ENCODE measurements at places on chromosomes 6 and 20. TPM values are rescaled to one million over a fixed set of nuclear protein-coding genes. Genes with fewer than 3 reads are reported as not detected.
A peak's percentile ranks its signal among the peaks of the same experiment; 100 is the strongest.

DNA sequence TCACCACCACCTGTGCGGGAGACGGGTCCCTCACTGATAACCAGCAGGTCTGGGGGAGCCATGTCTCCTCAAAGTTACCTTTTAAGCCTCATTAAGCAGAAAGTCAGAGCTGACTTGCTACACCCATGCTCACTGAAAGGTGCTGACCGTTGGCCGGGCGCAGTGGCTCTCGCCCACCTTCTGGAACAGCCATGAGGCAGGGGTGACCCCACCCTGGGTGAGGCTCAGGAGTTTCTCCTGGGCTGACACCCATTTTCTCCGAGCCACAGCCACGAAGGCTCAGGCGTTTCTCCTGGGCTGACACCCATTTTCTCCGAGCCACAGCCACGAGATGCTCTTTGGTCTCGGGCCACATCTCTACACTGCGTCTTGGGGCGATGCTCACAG, 10.2 kb downstream of the BHLHE23 start:
- DNase-seq: no peak

Gene GRM1
- 0.14 TPM for total RNA-seq

DNA sequence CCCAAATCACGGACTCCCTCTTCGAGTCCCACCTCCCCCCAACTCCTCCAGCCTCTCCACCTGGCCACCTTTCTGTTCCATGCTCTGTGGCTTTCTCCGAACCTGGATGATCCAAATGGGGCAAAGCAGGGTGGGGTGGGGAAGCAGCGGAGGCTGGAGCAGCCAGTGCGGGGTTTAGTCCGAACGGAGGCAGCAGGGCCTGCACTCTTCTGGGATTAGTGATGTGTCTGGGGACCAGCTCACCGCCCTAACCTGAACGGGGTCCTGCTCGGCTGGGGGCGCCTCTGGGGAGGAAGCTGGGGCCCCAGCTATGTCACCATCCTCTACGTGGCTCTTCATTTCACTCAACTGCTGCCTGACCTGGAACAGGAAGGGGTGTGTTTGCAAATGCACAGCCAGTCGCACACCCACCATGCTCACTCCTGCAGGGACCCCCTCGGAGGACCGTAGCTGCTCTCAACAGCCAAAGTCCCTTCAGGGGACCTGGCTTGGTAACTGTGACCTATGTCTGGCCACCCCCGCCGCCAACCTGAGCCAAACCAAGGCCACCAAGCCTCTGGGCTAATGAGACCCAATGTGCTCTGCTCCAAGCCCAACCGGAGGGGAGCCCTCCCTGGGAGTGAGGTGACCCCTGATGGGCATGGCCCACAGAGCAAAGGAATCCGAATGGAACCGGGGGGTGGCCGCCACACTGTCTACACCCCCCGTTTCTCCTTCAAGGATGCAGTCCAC, 46.8 kb downstream of the DSTN start:
- DNase-seq: no peak

Gene CGA
- total RNA-seq: not detected

GRCh38 chr6:127342946-127343808, at the start of gene ECHDC1:
Gene ECHDC1, minus strand, starts transcription at chr6:127343609. Its CDS starts 12,581 bp downstream, at chr6:127331028.
- DNase-seq: peak; percentile 73

Gene SLC22A16
- not detected for total RNA-seq

DNA sequence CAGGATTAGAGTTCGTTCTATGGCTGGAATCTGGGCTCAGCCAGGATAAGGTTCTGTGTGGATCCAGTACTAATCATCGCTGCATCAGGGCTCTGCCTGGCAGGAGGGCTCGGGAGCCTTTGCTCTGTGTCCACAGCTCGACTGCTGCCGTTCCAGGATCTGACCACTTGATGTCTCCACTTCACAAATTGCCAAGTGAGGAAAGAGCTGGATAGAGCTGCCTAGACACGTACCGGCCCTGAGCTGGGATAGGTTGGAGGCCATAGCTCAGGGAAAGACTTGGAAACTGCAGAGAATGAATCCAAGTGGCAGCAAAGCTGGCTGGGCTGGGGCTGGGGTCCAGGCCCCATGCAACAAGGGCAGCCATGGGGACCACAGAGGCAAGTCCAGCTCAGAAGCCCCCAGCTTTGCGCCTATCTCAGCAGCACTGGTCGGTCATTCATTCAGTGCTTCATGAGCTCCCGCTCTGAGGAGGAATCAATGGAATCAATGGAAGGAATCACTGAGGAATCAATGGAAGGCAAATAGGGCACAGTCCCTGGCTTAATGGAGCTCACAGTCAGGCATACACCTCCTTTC, 38.0 kb upstream of the TOP1 start:
- peak; percentile 89 for DNase-seq

DNA sequence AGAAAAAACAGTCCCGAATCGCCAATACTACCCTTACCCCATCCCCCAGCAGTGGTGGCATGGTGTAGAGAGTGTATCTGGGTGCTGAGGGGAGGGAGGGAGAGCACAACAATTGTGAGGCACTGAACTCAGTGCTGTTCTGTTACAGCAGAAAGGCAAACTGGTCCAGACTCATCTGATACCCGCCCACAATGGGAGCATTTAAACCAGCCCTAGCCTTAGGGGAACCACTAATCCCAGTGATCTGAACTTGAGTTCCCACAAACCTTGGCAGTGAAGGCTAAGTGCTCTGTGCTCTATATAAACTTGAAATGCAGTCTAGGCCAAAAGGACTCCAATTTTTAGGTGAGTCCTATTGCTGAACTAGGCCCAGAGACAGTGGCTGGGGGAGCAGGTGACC, 666.4 kb upstream of the PTCHD4 start:
- no peak for DNase-seq

Gene SYCP2L
- 0.38 TPM for total RNA-seq

GRCh38 chr6:16216501-16217155, 21.8 kb upstream of the GMPR start:
- no peak for DNase-seq

DNA sequence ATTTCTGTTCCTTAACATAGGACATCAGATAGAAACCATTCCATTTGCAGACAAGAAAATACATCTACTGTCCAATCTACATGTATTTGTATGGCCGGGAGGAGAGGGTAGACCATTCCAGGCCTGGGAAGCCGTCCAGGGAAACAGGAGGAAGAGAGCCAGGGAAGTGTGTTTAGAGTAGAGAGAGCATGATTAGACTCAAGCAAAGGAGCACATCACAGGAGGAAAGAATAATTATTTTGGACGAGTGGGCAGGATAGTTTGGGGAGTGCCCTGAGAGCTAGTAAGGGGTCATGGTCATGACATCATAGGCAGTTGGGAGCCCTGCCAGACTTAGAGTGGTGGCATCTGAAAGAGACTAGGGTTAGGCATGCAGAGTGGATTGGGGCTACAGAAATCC, 250.0 kb downstream of the HIVEP2 start:
- no peak for DNase-seq

Gene LRP11
- total RNA-seq: 13.2 TPM

Gene GGTLC1
- total RNA-seq: not detected

Gene CRISP2
- total RNA-seq: not detected

Data from H7 (cell line).